ENCODE measurements at places on chromosomes 7 and 10.

GRCh38 chr10:93844979-93845626 is 48.7 kb upstream of the SLC35G1 start:
- H3K36me3 ChIP-seq = no peaks in the 10 kb centered on the region
- no peak for DNase-seq
- H3K4me3 ChIP-seq = no peak overlapping the region
- no peaks in the 10 kb centered on the region for H3K4me1 ChIP-seq
- no peaks in the 10 kb centered on the region for H3K27me3 ChIP-seq

DNA sequence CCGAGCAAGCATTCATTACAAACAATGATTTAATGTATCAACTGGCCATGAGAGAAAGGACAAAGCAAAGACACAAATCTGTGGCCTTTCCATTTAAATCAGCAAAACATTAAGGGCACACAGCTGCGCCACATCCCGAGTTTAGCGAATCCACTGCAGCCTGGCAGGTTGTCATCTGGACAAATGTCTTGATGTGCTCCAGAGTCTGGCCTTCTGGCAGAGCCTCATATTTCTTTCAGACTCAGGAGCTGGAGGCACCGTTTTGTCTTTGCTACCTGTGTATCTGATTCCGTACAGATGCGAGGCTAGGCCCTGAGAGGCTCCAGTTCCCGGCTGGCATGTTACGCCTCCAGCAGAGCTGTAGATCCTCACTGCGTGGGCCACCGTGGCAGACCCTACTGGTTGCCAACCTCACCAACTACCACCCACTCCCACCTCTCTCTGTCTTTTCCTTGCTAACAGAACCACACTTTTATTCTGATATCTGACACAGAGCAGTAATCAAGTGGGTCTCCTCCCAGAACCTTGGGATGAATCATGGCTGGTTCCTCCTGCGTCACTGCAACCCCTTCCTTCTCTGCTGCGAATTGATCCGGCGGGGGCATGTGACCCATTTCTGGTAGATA is 40.9 kb upstream of the EFCAB10 start:
- peaks cover 17% of the 10 kb centered on the region for H3K36me3 ChIP-seq
- no peaks in the 10 kb centered on the region for H3K4me1 ChIP-seq
- DNase-seq = no peak
- H3K27ac ChIP-seq = no peak overlapping the region
- H3K27me3 ChIP-seq = no peaks in the 10 kb centered on the region

DNA sequence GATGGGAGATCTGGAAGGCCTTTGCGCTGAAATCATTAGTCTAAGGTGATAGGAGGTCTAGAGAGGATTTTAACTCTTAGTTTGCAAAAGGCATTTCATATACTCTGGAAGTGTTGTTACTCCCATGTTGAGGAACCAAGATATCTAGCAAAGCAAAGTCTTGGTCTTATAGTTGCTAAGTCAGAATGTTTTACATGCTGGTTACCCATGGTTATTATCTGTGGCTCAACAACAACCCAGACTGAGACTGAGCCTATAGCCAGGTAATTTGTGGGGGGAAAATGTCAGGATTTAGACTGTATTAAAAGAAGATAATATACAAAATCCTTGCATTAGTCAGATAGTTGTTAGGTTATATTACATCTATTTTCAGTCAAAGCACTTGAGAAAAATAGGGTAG is 50.9 kb downstream of the LSMEM1 start:
- no peaks in the 10 kb centered on the region for H3K36me3 ChIP-seq
- H3K4me3 ChIP-seq = no peak overlapping the region
- no peak overlapping the region for H3K27ac ChIP-seq
- H3K27me3 ChIP-seq = peaks cover 18% of the 10 kb centered on the region
- no peak for DNase-seq

DNA sequence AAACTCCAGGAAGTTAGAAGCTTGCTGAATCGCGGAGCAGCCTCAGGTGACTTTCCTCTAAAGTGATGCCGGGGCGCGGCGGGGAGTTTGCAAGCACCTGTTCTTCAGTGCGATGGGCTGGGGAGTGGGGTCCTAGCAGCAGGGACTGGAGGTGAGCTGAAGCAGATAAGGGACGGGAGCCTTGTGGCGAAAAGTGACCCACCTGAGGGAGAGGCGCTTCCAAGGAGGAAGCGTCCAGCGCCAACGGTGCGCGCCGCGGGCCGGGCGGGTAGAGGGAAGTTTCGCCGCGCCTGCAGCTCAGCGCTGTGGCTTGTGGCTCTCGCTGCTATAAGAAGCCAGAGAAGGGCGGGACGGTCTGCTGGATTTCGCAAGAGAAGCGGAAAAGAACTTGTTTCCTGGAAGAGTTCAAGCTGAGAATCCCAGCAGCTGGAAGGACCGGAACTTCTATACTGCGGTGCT is at the start of gene STEAP4:
Gene STEAP4, minus strand, starts transcription at position 305 of the 459 bp plus-strand sequence. CDS start 22,625 bp downstream, outside the sequence.
- no peak for DNase-seq
- H3K27me3 ChIP-seq = peaks cover 20% of the 10 kb centered on the region
- no peak within 1 kb of the TSS for H3K27ac ChIP-seq
- H3K4me3 ChIP-seq = peak within 1 kb of the TSS; percentile 54

DNA sequence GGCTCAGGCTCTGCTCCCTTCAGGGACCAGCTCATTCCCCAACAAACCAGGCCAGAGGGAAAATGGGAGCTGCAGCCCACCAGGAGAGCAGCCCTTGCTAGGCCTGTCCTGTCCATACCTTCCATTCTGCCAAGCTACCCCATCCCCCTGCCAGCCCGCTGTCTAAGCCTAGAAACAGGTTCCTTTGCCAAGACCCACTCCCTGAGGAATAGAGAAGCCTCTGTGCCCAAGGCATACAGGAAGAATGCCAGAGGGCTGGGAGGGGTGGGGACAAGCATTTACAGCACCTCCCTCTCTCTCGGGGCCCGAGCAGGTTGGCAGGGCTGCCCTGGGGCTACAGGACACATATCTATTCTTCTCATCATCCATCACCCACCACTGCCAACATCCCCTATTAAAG is 178.3 kb downstream of the GRID1 start:
- no peaks in the 10 kb centered on the region for H3K36me3 ChIP-seq
- no peak for DNase-seq
- no peak overlapping the region for H3K4me3 ChIP-seq

DNA sequence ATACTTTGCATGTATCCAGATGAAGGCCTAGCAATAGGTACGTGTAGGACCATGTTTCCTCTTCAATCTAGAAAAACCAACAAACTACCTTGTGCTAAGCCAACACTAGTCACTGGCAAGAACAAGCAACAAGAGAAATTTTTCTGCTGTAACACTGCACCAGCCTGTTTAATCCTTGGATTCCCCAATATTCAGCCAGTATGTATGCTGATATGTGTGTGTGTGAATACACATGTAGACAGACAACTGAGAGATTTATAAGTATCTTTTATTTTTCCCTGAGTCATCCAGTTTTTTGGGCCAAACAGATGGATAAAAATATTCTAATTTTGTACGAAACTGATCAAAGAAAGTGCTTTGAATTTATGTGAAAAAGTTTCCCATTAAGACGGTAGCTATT is 26.2 kb downstream of the GLI3 start:
- peaks cover 2% of the 10 kb centered on the region for H3K27me3 ChIP-seq
- no peak overlapping the region for H3K4me3 ChIP-seq
- H3K36me3 ChIP-seq = no peaks in the 10 kb centered on the region
- no peak for DNase-seq
- H3K4me1 ChIP-seq = no peaks in the 10 kb centered on the region

- DNase-seq = no peak
- no peaks in the 10 kb centered on the region for H3K4me1 ChIP-seq
- H3K4me3 ChIP-seq = no peak overlapping the region
- no peaks in the 10 kb centered on the region for H3K36me3 ChIP-seq
- H3K27ac ChIP-seq = no peak overlapping the region
- no peaks in the 10 kb centered on the region for H3K27me3 ChIP-seq
Measured at GRCh38 chr7:33459340-33459751, 330.0 kb downstream of the BBS9 start.

DNA sequence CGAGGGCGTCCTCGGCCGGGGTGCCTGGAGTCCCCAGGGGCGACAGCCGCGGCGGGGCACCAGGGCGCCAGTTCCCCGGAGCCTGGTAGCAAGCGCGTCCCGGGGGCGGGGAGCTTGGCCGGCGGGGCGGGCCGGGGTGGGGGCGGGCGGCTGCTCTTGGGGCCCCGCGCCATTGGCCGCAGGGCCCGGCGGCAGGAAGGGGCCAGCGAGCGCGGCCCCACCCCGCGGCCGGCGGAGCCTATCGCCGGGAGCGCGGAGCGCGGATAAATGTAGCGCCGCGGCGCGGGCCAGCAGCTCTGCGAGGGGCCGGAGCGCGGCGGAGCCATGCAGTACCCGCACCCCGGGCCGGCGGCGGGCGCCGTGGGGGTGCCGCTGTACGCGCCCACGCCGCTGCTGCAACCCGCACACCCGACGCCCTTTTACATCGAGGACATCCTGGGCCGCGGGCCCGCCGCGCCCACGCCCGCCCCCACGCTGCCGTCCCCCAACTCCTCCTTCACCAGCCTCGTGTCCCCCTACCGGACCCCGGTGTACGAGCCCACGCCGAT is at the start of gene HHEX:
Gene HHEX, plus strand, starts transcription at position 293 of the 548 bp plus-strand sequence. Its CDS starts 32 bp downstream, at position 325.
- H3K4me3 ChIP-seq = peak within 1 kb of the TSS; percentile 73
- peaks cover 23% of the 10 kb centered on the region for H3K4me1 ChIP-seq
- no peaks in the 10 kb centered on the region for H3K36me3 ChIP-seq
- peak within 1 kb of the TSS; percentile 55 for H3K27ac ChIP-seq
- DNase-seq = no peak
- H3K27me3 ChIP-seq = peaks cover 82% of the 10 kb centered on the region

GRCh38 chr10:96411716-96412320 is 53.0 kb upstream of the OPALIN start:
- H3K27ac ChIP-seq = no peak overlapping the region
- no peak for DNase-seq
- H3K4me1 ChIP-seq = no peaks in the 10 kb centered on the region
- no peaks in the 10 kb centered on the region for H3K36me3 ChIP-seq
- peaks cover 7% of the 10 kb centered on the region for H3K27me3 ChIP-seq

- no peaks in the 10 kb centered on the region for H3K4me1 ChIP-seq
- no peak overlapping the region for H3K27ac ChIP-seq
- H3K36me3 ChIP-seq = no peaks in the 10 kb centered on the region
- H3K27me3 ChIP-seq = no peaks in the 10 kb centered on the region
- no peak overlapping the region for H3K4me3 ChIP-seq
Measured at GRCh38 chr10:61125560-61126170, 181.7 kb upstream of the RHOBTB1 start.

DNA sequence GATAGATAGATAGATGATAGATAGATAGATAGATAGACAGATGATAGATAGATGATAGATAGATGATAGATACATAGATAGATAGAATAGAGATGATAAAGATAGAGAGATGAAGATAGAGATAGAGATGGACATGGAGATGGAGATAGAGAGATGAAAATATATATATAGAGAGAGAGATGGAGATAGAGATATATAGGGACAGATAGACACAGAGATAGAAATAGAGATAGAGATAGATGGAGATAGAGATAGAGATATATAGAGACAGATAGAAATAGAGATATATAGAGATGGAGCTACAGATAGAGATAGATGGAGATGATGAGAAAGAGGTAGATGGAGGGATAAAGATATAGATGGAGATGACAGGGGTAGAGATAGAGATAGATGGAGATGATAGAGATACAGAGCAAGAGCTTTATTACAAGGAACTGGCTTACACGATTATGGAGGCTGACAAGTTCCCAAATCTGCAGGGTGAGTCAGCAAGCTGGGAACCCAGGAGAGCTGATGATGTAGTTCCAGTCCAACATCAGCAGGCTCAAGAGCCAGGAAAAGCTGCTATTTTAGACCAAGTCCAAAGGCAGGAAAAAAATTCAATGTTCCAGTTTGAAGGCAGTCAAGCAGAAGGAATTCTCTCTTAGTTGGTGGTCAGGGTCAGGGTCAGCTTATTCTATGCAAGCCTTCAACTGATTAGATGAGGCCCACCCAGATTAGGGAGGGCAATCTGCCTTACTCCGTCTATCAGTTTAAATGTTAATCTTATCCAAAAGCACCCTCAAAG is 37.1 kb downstream of the CAV1 start:
- H3K27me3 ChIP-seq = peaks cover 14% of the 10 kb centered on the region
- no peaks in the 10 kb centered on the region for H3K4me1 ChIP-seq
- DNase-seq = no peak
- H3K36me3 ChIP-seq = no peaks in the 10 kb centered on the region

DNA sequence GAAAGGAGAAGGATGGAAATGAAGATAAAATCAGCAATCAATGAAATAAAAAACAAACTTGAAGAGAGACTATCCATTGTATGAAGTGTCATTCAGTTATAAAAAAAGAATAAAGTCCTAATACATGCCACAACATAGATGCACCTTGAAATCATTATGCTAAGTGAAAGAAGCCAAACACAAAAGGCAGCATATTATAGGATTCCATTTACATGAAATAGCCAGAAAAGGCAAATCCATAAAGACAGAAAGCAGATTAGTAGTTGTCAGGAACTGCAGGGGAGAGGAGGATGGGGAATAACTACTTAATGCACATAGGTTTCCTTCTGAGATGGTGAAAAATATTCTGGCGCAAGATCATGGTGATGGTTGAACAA is 6.6 kb upstream of the PON1 start:
- H3K4me1 ChIP-seq = peaks cover 15% of the 10 kb centered on the region
- H3K36me3 ChIP-seq = peaks cover 1% of the 10 kb centered on the region
- peaks cover 2% of the 10 kb centered on the region for H3K27me3 ChIP-seq
- DNase-seq = no peak

- DNase-seq = no peak
- no peak overlapping the region for H3K27ac ChIP-seq
- no peak overlapping the region for H3K4me3 ChIP-seq
- peaks cover 7% of the 10 kb centered on the region for H3K27me3 ChIP-seq
- H3K36me3 ChIP-seq = peaks cover 2% of the 10 kb centered on the region
- H3K4me1 ChIP-seq = no peaks in the 10 kb centered on the region
Measured at GRCh38 chr10:88004451-88004850, 141.0 kb downstream of the PTEN start.
